ENCODE measurements at places on chromosomes 2 and 18.

GRCh38 chr2:48519593-48519992 lies 10.4 kb upstream of the STON1 start:
- no peak overlapping the region for H3K4me3 ChIP-seq
- H3K36me3 ChIP-seq = peaks cover 33% of the 10 kb centered on the region
- no peak for DNase-seq

GRCh38 chr2:26991717-26992116 lies 21.3 kb downstream of the MAPRE3 start:
- H3K27ac ChIP-seq = no peak overlapping the region
- H3K4me3 ChIP-seq = no peak overlapping the region
- no peaks in the 10 kb centered on the region for H3K36me3 ChIP-seq
- DNase-seq = no peak
- H3K4me1 ChIP-seq = no peaks in the 10 kb centered on the region

DNA sequence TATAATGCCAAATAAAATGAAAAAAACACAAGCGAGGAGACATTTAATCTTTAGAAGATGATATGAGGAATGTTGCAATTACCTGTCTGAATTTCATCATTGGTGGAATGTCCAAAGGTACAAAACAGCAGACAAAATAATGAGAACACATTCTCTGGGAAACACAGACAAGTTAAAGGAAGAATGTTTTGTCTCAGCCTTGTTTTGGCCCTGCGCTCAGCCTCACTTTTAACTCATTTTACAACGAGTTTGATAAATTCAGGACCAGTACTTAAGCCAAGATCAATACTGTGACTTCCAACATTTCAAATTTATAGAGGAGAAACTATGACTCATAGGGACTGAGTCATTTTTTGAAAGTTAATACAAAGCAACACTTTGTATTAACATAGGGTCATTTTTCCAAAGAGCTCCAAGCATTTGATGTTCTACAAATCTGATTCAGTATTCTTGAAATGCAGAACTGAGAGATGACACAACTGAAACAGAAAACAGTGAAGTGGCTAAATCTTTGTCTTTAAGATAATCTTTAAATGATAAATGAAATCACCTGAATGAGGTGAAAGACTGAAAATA lies 833.2 kb upstream of the CHAC2 start:
- no peaks in the 10 kb centered on the region for H3K36me3 ChIP-seq
- no peak overlapping the region for H3K4me3 ChIP-seq
- H3K27me3 ChIP-seq = no peaks in the 10 kb centered on the region
- H3K27ac ChIP-seq = no peak overlapping the region
- no peaks in the 10 kb centered on the region for H3K4me1 ChIP-seq

GRCh38 chr2:159753797-159754196 lies 41.5 kb downstream of the MARCHF7 start:
- peaks cover 8% of the 10 kb centered on the region for H3K4me1 ChIP-seq
- H3K27ac ChIP-seq = no peak overlapping the region
- no peaks in the 10 kb centered on the region for H3K27me3 ChIP-seq
- no peak overlapping the region for H3K4me3 ChIP-seq

Data from activated CD4-positive, alpha-beta memory T cell treated with anti-CD3 and anti-CD28 coated beads for 36 hours (primary cell).